ENCODE measurements at places on chromosomes 13 and 19.
A peak's percentile ranks its signal among the peaks of the same experiment; 100 is the strongest.

DNA sequence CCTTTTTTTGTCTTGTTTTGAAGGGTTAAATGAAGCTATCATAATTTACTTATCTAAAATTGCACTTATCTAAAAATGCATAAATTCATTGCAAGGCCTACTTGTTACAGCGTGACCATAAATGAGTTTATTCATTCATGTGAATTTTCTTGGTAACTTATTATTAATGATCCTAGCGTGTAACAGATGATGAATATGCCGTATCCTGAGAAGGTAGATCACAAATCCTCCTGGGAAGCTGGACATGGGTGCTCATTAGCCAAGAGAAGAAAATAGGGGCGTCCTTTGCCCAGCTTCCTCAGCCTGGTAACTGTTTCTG is 21.3 kb downstream of the TNFSF11 start:
- DNase-seq, result no peak

DNA sequence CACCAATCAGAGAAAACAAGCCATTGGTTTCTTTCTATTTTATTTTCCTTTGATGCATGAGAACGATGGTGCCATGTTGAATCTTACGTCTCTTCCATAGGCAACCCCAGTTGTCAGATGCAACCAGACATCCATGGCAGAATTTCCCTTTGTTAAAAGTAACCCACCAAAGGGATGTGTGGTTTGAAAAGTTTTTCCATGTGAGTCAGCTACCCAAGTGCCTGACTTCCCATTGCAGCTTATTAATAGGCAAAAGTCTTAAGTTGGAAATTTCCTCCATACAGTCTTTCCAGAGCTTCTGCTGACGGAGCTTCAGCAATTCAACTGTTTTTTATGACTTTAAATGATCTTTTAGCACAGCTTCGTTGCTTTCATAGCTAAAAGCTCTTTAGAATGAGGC is 73.8 kb upstream of the FAM216B start:
- DNase-seq, result peak; percentile 14

GRCh38 chr13:111281751-111282311 is 38.6 kb upstream of the TEX29 start:
- DNase-seq, result peak; percentile 73

GRCh38 chr19:5900976-5901375 is 2.6 kb downstream of the NDUFA11 start:
- DNase-seq, result no peak

- DNase-seq, result peak; percentile 82
These were observed 9.0 kb upstream of the ACSBG2 start for GRCh38 chr19:6126335-6126974.

DNA sequence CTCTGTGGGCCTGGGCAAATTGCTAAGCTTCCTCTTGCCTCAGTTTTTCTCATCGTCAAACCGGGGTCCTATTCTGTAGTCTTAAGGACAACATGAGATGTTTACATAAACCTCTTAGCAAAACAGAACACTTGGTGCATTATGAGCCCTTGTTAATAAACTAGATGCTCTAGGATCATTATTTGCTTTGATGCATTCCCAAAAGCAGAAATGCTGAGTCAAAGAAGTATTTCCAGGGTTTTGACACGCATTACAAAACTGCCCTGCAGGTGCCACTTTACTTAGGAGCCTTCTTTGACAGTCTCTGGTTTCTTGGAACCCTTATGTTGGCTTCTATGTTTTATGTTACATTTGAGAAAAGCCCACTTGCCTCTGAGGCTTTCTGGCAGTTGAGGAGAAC is 12.1 kb downstream of the AKAP11 start:
- no peak for DNase-seq

DNA sequence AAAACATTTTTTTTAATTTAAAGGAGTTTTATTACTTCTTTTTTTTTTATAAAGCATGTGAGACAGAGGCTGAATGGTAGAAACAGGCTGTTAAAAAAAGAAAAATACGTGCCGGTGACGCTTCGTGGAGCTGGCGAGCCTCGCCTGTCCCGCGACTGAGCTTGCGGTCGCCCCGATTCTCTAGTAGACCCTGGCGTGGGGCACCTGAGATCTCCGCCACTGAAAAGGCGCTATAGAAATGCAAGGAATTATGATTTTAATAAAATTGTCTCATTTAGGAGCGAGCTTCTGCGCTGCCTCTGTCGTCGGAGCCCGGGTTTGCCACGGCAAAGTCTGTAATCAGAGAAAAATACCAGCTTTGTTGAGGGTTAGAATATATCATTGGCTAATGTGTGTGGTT is 18.4 kb downstream of the NFIX start:
- peak; percentile 22 for DNase-seq

DNA sequence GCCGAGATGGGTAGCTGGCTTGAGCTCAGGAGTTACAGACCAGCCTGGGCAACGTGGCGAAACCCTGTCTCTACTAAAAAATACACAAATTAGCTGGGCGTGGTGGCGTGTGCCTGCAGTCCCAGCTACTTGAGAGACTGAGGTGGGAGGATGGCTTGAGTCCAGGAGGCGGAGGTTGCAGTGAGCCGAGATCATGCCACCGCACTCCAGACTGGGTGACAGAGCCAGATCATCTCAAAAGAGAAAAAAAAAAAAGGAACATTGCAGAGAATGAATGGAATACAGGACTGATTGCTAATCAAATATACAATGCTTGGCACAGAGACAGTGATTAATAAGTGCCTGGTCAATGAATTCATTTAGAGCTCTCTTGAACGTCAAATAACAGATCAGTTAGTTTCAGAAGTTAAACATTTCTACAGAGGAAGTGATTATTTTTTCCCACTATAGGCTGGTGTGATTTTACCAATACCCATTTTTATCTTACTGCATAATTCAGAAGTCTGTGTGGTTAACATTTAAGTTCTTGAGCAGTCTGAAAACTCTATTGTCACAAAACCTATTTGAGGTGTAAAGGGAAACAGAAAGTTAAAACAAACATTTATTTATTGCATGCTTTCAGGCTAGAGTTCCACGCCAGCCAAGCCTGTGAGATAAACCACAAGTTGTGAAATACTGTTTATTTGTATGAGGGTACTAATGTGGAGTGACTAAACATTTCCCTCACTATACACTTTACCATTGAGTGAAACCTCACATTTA is 7.7 kb upstream of the TBC1D4 start:
- peak; percentile 70 for DNase-seq

GRCh38 chr13:26348966-26349365 is 95.0 kb downstream of the CDK8 start:
- DNase-seq, result no peak

- DNase-seq, result no peak
These were observed 4.7 kb downstream of the MAB21L1 start for GRCh38 chr13:35471706-35472322.

GRCh38 chr19:3944018-3944721 is 11.3 kb downstream of the NMRK2 start:
- no peak for DNase-seq

DNA sequence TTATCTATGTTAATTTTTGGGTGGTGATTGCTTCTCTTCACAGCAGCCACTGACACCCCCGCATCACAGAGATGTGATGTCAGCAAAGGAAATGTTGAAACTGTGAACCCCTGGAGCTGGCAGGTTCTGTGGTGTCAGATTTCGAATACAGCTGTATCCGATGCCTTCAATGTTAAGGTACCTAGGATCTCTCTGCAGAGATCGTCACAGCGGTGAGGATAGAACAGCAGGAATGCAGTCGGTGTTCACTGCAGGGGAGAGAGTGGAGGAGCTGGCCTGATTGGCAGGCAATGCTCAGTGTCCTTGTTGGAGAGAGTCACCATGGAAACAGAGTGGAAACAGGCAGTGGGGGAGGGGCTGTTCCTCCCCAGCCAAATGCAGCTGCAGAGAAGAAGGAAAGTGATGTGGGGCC is 79.5 kb upstream of the ZNF835 start:
- no peak for DNase-seq

- DNase-seq, result no peak
These were observed 393.8 kb downstream of the SLITRK6 start for GRCh38 chr13:85405316-85405897.

- no peak for DNase-seq
These were observed 58.1 kb upstream of the SIAH3 start for GRCh38 chr13:45909673-45910072.

DNA sequence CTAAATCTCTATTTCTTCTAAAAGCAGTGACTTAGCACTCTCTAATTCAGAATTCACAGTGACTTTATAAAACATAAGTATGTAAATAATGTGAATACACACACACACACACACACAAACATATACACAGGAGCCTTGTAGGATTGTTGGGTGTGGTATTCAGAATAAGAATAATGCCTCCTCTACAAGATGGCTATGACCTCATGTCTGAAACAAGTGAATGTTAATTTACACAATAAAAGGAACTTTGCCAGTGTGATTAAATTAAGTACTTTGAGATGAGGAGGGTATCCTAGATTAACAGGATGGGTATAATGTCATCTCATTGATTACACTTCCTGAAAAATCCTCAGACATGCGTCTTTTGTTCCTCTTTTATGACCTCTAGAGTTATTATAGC is 234.6 kb downstream of the SLITRK6 start:
- DNase-seq, result no peak

DNA sequence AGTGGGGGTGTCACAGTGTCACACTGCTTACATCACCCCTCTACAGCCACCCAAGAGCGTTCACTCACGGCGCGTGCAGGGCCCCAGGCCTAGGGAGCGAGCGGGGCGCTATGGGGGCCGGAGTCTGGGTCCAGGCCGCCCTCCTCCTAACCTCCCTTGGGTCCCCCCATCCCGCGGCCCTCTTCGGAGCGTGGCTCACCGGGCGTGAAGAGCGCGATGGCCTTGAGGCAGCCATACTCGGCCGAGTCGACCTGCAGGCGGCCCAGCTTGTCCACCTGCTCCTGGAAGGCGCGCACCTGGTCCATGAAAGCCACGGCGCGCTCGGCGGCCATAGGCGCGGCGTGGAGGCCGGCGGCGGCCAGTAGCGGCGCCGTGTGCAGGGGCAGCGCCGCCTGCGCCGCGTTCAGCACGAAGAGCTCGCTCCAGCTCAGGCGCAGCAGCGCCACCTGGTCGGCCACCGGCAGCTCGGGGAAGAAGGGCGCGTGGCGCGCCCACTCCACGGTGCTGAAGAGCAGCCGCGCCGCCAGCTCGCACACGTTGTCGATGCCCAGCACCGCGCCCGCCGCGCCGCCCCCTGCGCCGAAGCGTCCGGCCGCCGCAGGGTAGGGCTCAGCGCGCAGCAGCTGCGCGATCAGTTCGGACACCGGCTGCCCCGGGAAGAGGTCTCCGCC is 9.4 kb downstream of the OCEL1 start:
- DNase-seq, result peak; percentile 67

DNA sequence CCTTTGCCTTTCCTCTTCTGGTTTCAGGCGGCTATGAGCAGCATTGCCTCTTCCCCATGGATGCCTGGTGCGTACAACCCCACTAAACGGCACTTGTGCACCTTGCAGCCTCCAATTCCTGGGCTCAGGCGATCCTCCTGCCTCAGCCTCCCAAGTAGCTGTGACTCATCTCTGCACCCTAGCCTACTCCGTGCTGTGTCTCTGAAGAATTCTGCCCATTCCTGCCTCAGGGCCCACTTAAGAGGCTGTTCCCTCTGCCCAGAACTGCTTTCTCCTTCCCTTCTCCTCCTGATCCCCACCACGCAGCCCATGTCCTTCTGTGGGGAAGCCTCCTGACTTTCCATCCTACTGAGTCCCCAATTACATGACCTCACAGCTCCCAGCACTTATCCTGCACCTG is 142.2 kb upstream of the ZNF507 start:
- no peak for DNase-seq

DNA sequence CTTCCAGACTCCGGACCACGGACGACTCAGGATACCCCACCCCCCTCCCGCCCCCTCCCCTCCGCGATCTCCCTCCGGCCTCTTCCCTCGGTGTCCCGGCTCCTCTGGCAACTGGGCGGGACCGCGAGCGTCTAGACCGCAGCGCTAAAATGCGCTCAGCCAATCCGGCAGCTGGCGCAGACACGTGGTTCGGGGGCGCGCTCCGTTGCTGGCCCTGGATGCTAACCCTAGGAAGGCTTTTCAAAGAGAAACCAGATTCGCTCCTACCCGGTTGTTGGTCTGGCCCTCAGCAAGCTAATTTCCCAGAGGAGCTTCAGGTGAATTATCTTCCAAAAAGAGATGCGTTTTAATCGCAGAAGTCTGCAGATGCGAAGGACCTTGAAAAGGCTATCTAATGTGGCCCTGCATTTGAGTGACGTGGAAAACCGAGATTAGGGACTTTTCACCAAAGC is at the start of gene DZIP1:
DZIP1 (minus strand) TSS at position 106 of the 452 bp plus-strand sequence. CDS start 2,677 bp downstream, outside the sequence.
- DNase-seq, result peak; percentile 52

DNA sequence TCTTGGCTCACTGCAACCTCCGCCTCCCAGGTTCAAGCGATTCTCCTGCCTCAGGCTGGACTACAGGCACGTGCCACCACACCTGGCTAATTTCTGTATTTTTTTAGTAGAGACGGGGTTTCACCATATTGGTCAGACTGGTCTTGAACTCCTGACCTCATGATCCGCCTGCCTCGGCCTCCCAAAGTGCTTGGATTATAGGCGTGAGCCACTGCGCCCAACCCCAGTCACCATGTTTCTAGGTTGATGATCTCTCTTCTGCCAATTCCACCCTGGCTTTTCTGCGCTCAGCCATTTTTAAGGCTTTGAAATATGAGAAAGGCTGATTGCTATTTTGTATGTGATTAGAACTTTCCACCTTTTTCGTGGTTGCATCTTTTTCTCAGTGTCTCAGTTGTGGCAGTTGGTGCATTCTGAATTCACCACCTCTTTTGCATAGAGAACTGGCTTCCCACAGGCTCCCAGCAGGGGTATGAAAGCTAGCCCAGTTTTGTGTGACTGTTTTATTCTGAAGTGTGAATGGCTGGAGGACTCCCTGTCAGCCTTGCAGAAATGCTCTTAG is 15.5 kb downstream of the CEACAM1 start:
- DNase-seq, result no peak

GRCh38 chr13:73590795-73591194 is 532.0 kb downstream of the KLF5 start:
- no peak for DNase-seq

DNA sequence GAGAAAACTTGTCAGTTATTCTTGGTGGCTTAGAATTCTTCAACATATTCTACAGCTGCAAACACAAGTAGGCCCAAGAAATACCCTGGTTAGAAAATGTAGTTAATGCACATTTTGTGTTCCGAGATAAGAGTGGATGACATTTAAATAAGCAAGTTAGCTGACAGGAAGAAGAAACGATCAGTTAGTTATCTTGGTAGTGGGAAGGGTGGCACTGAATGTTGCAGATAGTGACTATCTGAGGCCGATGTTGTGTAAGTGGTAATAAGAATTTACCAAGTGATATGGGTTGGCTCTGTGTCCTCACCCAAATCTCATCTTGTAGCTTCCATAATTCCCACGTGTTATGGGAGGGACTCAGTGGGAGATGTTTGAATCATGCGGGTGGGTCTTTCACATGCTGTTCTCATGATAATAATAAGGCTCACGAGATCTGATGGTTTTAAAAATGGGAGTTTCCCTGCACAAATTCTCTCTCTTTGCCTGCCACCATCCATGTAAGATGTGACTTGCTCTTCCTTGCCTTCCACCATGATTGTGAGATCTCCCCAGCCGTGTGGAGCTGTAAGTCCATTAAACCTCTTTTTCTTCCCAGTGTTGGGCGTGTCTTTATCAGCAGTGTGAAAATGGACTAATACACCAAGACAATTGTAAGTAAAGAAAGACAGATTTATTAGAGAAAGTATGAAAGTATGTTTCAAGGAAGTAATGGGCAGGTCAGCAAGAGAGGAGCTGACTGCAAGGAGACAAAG is 10.9 kb upstream of the AKAP11 start:
- no peak for DNase-seq

- DNase-seq, result no peak
These were observed 60.6 kb downstream of the MLLT1 start for GRCh38 chr19:6219147-6219525.

- no peak for DNase-seq
These were observed 109.5 kb upstream of the FNDC3A start for GRCh38 chr13:48866249-48866648.

Measured in suppressor macrophage treated with lipopolysaccharide for 1 hour (primary cell).